ENCODE measurements at places on chromosomes 3 and 15.

GRCh38 chr3:11661827-11662226 lies 18.1 kb upstream of the VGLL4 start:
- no peak for DNase-seq

DNA sequence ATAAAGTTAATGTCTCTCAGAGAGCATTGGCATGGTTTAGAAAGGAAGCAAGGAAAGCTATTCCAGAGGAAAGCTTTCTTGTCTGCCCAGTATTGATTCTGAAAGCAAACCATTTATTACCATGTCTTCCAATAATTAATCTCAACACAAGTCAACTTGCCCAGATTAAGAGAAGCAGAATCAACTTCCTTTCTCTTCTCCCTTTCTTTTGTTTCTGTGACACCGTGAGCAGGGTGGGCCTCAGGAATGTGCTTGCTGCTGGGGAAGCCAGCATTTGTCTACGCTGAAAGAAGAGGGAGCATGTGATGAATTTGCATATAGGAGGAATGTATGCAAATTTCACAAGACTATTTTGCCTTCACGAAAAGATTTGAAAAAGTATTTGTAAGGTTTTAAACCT lies 368.6 kb upstream of the ROPN1 start:
- DNase-seq, result no peak

DNA sequence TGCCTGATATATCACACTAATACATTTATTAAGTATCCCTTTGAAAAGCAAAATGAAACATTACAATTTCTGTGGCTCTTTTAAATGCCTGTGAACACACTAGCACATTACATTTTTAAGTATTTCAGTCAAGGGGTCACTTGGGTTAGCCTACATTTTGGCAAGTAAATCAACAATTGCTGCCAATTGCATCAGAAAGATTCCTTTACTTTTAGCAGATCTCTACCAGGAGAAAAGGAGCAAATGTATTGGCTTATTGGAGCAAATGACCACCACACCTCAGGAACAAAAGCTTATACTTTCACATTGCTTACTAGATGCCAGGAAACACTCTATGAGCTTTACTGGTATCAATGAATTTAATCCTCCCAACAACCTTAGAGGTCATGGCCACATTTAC lies 947.1 kb downstream of the FHIT start:
- DNase-seq, result no peak

DNA sequence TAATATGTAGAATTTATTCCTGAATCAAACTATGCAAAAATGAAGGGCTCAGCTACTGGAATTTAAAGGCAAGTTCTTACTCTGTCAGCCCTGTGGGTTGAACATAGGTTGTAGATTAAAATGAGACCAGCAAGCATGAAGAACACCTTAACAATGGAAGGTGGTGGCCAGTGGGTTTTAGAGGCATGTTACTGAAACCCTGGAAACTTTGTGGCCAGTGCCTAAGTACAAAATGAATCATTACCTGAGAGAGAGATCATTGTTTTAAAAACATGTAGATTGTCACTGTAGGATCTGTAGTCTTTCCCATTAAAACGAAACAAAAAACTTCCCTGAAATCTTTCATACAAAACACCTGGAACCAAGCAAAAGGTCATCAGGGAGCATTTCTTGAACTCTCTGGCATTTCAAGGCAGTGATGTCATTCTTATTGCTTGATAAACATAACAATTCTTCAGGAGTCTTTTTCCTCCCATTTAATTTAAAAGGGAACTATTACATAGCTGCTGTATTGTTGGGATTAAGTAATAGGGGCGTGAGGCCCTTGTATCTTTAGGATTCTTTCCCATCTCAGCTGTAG lies 51.8 kb downstream of the TMEM108 start:
- DNase-seq, result no peak

- DNase-seq, result peak; percentile 29
Observed at GRCh38 chr3:197501879-197502620, 53.7 kb downstream of the BDH1 start.

GRCh38 chr3:62318752-62319569 lies 54.4 kb downstream of the FEZF2 start:
- peak; percentile 68 for DNase-seq

DNA sequence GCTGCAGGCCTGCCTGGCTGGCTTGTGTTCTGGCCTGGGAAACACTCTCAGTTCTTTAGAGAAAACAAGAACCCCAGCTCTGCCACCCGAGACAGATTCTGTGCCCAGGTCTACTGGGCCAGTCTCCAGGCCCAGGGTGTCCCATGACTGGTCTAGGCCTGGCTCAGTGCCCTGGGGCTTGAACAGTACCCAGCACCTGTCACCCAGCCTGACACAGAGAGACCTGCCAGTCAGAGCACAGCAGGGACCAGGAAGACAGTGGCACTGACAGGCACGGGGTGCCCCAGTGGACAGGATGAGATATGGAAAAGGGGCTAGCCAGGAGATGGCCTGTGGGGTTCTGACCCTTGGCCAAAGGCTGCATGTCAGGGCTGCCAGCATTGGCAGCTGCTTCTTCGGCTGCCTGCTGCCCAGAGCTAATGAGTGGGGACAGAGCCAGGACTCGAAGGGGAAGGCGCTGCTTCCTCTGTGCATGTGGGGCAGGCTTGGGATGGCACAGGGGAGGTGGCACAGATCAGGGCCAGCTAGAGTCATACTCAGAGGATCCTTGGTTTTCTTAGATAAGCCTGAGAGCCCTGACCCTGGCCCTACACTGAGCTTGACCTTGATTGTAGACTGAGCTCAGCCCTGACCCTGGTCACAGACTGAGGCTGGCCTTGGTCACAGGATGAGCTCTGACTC lies 15.1 kb downstream of the CCDC33 start:
- DNase-seq, result no peak

GRCh38 chr3:105827959-105828358 lies 40.9 kb downstream of the CBLB start:
- no peak for DNase-seq

DNA sequence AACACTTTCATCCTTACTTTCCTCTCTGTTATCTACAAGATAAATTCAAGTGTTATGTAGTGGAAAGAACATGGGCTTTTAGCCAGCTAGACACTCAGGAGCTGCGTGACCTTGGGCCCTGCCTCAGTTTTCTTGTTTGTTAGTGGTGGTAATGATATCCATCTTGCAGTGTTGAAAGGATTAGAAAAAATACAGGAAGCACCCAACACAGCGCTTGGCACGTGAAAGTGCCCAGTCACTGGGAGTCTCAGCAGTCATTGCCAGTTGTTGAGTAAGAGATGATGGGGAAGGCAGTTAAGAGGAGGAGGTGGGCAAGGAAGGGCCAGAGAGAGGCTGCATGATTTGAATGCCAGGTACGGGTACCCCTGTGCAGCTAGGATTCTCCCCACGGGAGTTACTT lies 5.3 kb downstream of the PDIA5 start:
- DNase-seq, result no peak

DNA sequence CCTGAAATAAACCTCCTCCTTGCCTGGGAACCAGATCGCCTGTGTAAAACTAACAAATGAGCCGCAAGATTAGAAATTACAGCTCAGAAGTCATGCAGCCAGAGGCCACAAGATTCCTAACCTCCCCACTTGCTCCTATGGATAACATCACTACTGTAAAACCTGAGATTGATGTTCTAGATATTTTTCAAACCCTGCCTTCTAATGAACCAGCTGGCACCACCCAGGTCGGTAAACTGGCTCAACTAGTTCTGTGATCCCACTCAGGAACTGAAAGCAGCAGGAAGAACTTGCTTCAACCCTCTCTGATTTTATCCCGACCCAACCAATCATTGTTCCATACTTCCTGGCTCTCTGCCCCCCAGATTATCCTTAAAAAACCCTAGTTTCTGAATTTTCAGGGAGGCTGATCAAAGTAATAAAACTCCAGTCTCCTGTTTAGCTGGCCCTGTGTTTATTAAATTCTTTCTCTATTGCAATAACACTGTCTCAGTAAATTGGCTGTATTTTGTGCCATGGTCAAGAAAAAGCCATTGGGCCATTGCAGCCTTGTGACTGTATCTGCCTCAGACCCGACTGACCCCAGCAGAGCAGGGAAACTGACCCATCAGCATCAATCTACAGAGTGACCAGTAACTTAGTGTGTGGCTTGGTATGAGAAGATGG lies 98.9 kb downstream of the RPLP1 start:
- no peak for DNase-seq

GRCh38 chr15:85609492-85609891 lies 185.2 kb downstream of the KLHL25 start:
- DNase-seq, result no peak

- no peak for DNase-seq
Observed at GRCh38 chr3:69239063-69239462, 116.7 kb upstream of the LMOD3 start.

GRCh38 chr3:13022348-13023234 lies 50.6 kb downstream of the IQSEC1 start:
- DNase-seq, result no peak

GRCh38 chr3:99938270-99938911 lies 120.7 kb downstream of the CMSS1 start:
- no peak for DNase-seq

GRCh38 chr3:40337136-40338108 lies 27.9 kb downstream of the EIF1B start:
- no peak for DNase-seq

GRCh38 chr15:76678766-76679165 lies 226.4 kb downstream of the SCAPER start:
- no peak for DNase-seq

DNA sequence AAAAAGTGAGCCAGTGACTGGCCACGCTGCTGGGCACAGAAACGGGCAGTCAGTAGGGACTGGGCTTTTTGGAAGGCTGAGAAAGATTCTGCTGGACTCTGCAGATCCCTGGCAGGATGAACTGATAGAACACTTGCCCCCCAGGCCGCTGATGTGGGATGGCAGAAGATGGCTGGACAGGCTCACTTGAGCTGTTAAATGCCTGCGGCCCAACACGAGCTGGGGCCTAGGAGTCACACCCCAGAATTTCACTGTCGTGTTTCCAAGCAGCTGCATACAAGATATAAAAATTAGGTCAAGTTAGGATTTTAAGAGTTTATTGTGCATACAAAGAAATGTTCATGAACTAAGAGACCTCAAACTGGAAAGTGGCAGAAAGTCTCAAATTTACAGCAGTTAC lies 26.9 kb downstream of the GLDN start:
- DNase-seq, result no peak

GRCh38 chr15:79017953-79018352 lies 72.6 kb downstream of the RASGRF1 start:
- DNase-seq, result no peak

GRCh38 chr3:49263159-49263889 lies 13.7 kb downstream of the C3orf62 start:
- no peak for DNase-seq

GRCh38 chr3:64533617-64534317 lies 154.0 kb downstream of the ADAMTS9 start:
- peak; percentile 16 for DNase-seq

DNA sequence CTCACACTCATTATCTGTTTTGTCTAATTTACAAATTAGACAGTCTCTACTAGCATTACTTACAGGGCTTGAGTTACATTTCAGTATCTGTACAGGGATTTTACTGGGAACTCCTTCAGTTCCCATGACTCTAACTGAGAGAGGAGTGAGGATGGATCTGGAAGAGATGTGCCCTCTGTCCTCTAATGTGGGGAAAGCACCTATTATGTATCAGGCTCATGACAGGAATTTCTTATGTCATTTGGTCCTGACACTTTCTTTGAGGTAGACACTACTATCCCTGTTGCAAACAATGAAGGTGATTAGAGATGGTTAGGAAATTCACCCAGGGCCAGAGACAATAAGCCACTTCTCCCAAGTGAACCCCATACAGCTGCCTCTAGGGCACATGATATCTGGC lies 10.9 kb upstream of the NCKIPSD start:
- no peak for DNase-seq

GRCh38 chr3:114496874-114497273 lies 203.0 kb downstream of the TIGIT start:
- DNase-seq, result no peak

DNA sequence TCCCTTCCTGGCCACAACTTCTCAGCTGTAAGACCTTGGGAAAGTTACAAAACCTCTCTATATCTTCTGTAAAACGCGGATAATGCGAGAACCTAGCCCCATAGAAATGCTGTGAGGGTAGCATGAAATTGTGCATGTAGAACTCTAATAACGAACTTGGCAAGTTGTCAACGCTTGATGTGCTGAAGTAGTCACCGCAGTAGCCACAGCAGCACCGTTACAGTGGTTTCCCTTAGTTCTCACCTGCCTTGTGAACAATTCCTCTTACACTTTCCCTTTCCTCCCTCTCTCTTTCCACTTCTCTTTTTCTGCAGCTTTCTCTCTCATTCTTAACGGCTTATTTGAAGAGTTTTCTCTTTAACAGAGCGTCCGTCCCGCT lies 447 bp upstream of the SHQ1 start:
- DNase-seq, result peak; percentile 16

DNA sequence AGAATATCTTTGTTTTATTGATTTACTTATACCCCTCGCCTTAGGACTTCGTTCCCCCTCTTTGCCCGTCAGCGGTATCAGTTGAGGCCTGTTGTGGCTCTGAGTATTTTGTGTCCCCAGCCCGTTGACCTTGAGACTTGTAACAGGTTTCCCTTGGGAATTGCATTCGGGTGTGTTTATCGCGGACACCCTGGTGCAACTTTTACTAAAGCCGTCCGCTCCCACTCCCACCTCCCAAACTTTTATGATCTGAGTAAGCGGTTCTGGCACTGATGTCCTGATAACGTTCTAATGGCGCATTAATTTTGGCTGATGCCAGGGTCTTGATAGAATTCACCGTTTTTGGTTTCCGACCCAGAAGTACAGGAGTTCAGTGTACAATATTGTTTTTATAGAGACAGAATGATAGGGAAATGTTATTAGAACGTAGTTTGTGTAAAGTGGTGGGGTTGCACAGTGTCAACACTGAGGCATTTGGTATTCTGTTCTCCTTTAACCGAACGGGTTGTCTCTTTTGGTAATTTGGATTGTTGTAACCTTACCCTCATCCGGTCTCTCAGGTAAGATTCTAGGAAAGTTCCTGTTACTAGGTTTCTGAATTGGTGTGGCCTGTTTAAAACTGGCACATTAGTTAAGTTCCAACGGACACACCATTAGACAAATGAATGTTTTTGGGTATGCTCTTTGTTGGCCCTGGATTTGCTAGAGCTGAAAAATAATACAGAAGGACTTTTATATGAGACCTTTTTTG lies 47.8 kb downstream of the OIP5 start:
- DNase-seq, result peak; percentile 2

DNA sequence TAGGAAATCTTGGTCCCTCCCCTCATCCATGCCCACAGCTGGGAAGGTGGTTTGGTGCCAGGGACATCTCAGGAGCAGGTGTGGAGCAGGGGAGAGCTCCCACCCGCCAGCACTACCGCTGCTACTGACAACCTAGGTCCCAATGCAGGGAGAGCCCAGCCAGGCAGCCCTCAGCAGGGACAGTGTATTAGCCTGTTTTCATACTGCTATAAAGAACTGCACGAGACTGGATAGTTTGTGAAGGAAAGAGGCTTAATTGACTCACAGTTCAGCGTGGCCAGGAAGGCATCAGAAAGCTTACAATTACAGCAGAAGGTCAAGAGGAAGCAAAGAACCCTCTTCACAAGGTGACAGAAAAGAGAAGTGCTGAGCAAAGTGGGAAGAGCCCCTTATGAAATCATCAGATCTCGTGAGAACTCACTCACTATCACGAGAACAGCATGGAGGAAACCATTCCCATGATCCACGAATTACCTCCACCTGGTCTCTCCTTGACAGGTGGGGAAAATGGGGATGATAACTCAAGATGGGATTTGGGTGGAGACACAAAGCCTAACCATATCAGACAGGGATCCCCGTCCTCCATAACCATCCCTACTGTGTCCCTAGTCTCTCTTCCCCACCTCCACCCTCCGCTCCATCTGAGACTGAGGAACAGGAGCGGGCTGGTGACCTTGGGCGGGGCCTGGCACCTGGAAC lies 218.6 kb downstream of the TBC1D2B start:
- no peak for DNase-seq

- DNase-seq, result no peak
Observed at GRCh38 chr3:152321955-152322377, 53.2 kb downstream of the MBNL1 start.
